ENCODE measurements at places on chromosomes 3 and 15.

DNA sequence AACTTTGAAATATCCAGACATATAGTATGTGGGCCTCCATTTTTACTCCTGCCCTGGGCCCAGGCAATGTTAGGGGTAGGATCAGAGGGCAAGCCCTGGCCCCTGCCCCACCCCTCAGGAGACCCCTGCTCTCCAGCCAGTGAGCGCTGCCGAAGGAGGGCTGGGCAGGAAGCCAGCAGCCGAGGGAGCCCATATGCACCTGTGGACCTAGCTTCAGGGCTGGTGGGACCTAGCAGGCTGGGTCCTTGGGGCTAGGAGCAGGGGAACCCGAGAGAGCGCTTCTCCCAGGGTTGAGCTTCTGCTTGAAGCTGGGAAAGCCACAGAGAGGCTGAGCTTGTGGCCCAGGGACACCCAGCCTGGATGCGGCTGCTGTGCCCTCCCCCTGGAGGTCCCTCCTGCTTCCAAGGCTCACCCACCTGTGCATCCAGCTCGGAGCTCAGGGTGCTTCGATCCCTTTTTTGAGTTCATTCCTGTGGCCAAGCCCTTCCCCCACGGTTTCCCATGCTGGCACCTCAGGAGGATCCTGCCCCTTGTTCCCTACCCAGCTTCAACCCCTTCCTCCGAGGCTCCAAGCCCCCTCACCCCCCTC, 21.0 kb upstream of the CYP11A1 start:
- DNase-seq: no peak

GRCh38 chr15:81264072-81264857, 59.7 kb downstream of the STARD5 start:
- DNase-seq: no peak

DNA sequence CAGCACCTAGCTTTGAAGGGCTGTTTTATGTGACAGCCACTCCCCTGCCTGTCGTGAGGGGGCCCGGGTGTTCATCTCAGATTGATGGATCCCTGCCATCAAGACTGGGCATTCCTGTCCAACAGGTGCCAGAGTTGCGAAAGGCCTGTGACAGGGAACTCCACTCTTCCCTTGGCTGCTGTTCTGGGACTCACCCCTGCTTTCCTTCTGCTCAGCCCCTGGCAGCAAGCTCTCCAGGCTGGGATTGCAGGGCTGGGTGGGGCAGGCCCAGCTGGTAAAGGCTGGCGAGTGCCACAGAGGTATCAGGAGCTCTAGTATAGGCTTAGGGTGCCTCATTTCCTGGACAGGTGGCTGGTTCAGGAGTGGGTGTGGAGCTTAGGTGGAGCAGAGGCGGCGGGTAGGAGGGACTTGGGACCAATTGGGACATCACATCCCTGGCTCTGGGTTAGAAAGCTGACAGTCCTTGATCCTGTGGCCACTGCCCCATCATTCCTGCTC, at the start of gene PLA2G4B:
PLA2G4B (plus strand) TSS at position 448 of the 498 bp plus-strand sequence. CDS start 67 bp downstream, outside the sequence.
- peak; percentile 55 for DNase-seq

DNA sequence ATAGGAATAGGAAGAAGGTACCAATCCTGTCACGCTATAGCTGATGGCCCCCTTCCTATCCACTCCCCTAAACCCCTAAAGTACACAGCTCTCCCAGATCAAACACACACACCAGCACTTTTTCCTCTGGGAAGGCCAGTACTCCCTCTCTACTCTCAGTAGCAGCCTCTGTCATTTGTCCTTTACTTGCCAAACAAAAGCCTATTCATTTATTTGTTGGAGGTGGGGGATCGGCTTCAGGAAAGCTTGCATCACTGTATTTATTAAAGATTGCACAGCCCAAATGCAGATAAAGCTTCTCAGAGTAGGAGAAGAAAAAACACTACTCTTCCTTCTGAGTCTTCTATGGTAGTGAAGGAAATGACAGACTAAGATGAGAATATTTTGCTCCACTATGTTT, 429.7 kb upstream of the RASGRP1 start:
- DNase-seq: no peak

DNA sequence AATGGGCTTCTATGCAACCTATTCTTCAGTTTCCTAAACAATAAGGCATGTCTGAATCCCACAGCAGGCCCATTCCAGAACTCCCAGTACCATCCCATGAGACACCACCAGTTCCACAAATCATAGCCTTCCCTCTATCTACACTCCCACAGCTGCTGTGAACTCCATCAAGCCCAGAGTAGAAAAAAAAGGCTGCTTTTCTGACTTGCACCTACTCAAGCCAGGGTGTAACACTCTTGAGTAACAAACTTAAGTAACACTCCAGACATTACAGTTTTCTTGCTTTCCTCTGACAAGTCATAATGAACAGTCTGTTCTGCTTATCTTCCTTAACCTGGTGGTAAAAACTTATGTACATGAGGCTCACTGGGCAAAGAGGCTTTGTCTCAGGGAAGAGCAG, 283.1 kb downstream of the NFKBIZ start:
- DNase-seq: no peak

- DNase-seq: no peak
Measured at GRCh38 chr15:35618260-35619188, 72.6 kb upstream of the DPH6 start.

- no peak for DNase-seq
Measured at GRCh38 chr3:176119826-176120225, 1077.5 kb downstream of the TBL1XR1 start.

- no peak for DNase-seq
Measured at GRCh38 chr3:9433627-9434521, 36.5 kb downstream of the SETD5 start.
